CD4-positive, alpha-beta memory T cell (primary cell): ENCODE measurements at places on chromosomes 3 and 15.

DNA sequence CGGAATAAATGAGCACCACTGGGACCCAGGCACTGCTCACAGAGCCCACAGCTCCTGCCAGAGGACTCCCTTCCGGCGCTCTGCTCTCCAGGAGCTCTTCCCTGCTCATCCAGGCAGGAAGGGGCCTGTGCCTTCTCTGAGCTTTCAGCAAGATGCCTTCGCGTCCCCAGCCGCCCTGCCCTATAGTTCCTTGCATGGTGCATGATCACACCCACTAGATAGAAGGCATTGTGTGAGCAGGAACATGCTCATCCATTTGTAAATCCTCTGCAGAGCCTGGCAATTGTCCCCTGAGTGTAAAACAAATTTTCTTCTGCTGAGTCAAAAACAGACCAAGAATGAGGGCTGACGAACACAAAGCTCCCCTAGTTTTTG is 181.6 kb downstream of the MEGF11 start:
- DNase-seq = no peak

- DNase-seq = no peak
Observed at GRCh38 chr3:71462586-71462985, 120.9 kb downstream of the FOXP1 start.

GRCh38 chr15:80404761-80405553 is 775 bp downstream of the ARNT2 start:
- DNase-seq = no peak

- DNase-seq = no peak
Observed at GRCh38 chr15:58407236-58407775, 24.5 kb upstream of the LIPC start.

DNA sequence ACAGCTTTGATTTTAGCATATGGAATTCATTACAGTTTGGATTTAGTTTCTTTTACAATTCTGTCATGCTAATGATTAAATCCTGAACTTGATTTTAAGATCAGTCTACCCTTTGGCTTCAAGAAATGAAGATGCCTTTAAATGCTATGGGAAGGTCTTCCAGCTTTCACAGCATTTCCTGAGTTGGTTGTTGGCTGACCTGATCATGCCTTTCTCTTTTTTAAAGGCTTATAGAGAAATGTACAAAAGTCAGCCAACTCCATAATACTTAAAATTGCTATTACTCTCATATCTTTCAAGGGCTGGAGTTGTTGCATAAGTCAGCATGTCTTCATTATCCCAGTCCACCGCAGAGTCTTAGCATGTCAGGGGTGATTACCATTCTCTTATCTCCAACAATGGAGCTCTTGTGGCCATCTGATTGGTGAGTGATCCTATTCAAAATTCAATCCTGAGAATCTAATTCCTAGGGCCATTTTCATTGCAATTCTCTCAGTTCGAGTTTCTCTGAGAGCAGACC is 123.8 kb downstream of the GMNC start:
- DNase-seq = no peak

GRCh38 chr15:27764339-27764738 is 334.8 kb downstream of the OCA2 start:
- DNase-seq = no peak

DNA sequence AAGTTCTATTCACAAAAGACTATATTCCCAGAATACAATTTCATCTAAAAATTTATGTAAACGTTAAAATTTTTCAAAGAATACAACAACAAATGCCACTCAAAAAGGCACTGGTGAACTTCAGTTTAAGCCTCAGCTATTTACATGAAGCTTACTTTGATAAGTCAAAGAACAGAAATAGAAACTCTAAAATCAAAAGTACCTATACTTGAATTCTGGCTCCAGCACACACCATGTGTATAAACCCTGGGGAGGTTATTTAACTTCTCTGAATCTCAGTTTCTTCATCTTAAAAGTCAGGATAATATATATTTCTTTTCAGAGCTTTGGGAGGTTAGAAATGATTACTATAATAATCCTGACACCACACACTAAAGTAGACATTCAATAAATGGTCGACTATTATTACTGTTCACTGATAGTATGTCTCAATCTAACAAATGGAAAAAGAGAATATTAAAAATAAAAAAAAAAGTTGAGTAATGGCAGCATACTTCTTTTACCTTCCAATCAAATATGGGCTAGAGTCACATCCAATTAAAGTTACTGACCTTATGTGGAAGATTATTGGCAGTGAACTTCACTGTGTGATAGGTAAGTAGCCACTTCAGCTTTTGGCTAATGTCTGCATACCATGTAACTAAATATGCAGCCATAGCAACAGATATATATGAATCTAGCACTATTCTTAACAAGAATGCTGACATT is 248.4 kb downstream of the ISL2 start:
- no peak for DNase-seq

GRCh38 chr15:65923264-65923663 is 54.0 kb downstream of the RAB11A start:
- DNase-seq = no peak

DNA sequence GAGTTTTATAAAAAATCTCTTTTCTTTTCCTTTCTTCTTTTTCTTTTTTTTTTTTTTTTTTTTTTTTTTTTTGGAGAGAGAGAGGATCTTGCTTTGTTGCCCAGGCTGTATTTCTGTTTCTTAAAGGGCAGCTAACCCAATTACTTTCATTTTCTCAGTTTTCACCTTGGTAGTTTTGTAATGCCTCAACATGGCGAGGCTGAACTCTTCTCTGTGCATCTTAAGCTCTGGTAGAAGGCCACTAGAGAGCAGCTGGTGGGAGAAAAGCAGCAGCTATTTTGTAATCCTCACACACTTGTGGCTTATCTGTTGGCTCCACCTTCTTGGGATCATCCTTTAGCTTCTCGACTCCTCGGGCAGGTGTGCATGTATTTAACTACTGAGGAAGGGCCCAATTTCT is 152.2 kb upstream of the MEIS2 start:
- no peak for DNase-seq

- no peak for DNase-seq
Observed at GRCh38 chr3:184335291-184335660, 2.1 kb upstream of the FAM131A start.

DNA sequence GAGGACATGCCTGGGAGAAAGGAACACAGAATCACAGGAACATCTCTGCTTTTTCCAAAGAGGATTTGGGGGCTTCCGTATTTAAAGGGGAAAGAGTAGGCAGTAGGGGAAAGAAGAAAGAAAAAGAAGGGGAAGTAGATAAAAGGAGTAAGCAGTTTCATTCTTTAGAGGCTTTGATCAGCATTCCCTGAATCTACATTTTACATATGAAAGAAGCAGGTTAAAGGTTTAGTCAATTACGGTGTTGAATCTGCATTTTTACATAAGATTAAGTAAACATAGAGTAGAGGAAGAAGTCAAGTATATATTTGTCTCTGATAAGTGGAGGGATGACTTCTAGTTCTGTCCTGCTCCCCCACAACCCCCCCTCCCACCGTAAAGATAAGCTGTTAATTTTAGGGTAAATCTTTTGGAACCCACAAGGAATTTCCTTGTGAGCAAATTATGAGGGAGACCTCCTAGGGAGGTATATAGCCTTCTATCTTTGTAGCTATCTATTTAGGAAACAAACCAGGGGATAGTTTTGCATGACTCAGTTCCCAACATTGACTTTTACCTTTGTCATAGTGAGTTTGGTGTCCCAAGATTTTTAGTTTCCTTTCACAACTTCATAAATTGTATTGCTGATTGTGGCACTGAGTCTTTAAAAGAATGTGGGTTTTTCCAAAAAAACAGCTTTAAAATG is 8.7 kb upstream of the P2RY12 start:
- DNase-seq = no peak

- DNase-seq = no peak
Observed at GRCh38 chr15:76184650-76185035, 124.9 kb downstream of the TMEM266 start.

- no peak for DNase-seq
Observed at GRCh38 chr3:36227980-36228379, 152.3 kb upstream of the STAC start.

DNA sequence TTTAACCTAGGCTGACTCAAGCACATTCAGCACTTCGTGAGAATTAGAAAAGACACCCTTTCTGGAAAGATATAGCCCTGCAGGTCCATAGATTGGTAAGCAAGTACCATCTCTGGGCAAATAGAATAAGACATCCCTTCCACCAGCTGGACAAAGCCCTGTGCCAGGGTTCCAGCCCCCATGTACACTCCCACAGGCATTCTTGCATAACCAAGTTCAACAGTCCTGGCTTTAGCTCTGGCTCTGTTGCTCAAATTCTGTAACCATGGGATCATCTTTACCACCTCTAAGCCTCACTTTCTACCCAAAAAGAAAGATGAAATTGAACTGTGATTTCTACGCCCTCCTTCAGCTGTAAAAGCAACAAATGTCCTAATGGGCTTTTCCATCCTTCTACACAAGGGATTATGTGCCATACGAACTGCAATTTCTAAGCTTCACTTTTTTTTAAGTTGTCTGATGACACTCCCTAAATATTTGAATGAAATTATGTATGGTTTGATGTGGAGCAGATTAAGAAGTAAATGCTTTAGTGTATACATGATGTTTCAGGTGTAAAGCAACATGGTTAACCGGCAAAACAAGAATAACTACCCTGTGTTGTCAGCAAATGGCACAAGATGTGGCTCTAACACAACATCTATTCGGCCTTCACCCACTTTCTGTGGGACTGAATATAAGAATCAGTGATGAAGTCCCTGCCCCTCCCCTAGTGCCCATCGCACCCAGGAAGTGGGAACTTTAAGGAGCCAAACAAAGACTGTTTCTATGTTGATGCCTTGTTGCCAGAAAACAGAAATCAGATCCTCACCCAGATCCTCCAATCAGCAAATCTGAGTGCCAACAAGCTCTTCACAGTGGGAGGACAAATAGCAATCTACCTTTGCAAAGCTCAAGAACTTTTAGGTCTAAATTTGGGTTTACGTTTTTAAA is 165.7 kb downstream of the P3H2 start:
- no peak for DNase-seq

GRCh38 chr3:15279671-15280402 is 52.5 kb downstream of the SH3BP5 start:
- no peak for DNase-seq

- no peak for DNase-seq
Observed at GRCh38 chr3:69020424-69020823, 6.9 kb upstream of the EOGT start.

GRCh38 chr3:183430325-183430957 is 2.0 kb upstream of the MCF2L2 start:
- DNase-seq = peak; percentile 14

DNA sequence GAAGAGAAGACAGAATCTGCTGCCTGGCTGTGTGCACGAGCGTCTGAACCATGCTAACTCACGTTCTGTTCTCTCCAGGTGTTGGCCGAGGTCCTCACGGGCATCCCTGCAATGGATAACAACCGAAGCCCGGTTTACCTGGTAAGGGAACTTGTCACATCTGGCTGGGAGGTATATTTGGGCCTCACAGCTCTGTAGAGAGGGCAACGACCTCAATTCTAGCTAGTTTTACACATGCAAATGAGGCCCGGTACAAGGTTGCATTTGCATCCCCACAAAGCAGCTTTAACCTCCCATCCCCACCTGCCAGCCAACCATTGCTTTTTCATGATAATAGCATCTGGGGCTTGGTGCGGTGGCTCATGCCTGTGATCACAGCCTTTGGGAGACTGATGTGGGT is 22.0 kb upstream of the TATDN2 start:
- no peak for DNase-seq

DNA sequence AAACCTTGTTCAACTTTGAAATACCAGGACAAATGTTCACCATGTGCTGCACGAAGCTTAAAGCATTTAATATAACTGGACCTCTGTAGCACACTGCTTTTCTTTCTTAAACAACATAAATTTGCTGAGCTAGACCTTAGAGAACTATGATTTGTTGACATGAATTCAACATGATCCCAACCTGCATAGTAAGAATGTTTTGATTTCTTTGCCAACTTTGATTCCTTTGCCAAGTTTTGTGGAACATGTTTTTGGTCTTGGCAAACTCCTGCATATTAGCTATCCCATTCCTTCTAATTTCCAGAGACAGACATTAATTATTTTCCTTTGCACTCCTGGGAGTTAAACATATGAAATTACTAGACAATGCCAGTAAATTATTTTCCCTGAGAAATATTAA is 197.2 kb upstream of the RBMS3 start:
- DNase-seq = no peak

GRCh38 chr3:195010551-195011100 is 260.3 kb downstream of the XXYLT1 start:
- DNase-seq = no peak

GRCh38 chr3:111761309-111761795 is 97.7 kb upstream of the PHLDB2 start:
- DNase-seq = no peak

DNA sequence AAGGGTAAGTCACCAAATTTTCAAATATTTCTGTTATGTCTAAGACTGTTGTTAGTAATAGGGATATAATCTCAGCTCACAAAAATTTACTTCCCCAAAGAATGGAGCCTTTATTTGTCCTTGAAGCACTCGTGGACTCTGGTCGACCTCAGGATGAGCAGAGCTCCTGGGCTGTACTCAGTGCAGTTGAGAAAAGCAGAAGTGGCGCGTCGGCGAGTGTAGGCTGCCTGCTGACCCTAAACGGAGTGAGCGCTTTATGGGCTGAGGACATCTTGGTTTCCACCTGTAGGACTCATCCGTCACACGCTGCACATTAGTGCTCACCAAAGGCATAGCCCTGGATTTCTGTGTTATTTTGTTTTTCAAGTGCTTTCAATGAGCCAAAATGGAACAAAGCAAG is 11.0 kb downstream of the GABRA5 start:
- DNase-seq = no peak

DNA sequence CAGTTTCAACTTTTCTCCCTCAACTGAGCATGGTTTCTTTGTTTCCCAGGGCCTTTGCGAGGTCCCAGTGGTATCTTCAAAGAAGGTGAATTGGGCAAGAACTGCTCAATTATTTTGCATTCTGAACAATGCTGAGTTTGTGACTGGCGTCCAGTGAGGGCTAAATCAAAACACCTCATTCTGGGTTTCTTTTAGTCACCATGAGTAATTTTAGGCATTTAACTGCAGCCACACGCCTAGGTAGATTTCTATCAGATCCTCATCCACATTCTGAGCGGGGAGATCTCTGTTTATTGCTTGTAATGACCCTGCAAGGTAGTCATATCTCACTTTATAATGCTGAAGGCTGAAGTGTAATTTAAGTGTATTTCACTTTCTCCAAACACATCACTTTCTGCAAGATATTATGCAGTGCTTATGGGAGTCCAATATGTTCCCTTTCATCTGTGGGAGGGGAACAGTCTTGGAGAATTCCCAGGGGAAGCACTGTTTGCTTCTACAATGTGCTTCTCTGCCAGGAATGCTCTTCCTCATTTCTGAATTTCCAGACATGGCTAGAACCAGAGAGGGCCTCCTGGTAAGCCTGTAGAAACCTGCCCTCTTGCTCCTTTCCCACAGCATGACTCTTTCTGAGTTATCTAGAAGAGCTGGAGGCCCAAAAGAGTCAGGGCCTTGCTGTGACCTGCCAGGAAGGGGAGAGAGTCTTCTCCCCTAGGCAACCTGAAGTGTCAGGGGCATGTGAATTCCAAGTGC is 91.7 kb downstream of the FRMD4B start:
- DNase-seq = no peak

- DNase-seq = no peak
Observed at GRCh38 chr15:83955806-83956265, 279.7 kb upstream of the GOLGA6L4 start.
